Kidney epithelial cell (primary cell): ENCODE measurements at places on chromosomes 3 and 15.

- DNase-seq, result no peak
Observed at GRCh38 chr3:29695643-29696198, 414.9 kb downstream of the RBMS3 start.

- no peak for DNase-seq
Observed at GRCh38 chr3:113259196-113259595, 47.8 kb downstream of the BOC start.

DNA sequence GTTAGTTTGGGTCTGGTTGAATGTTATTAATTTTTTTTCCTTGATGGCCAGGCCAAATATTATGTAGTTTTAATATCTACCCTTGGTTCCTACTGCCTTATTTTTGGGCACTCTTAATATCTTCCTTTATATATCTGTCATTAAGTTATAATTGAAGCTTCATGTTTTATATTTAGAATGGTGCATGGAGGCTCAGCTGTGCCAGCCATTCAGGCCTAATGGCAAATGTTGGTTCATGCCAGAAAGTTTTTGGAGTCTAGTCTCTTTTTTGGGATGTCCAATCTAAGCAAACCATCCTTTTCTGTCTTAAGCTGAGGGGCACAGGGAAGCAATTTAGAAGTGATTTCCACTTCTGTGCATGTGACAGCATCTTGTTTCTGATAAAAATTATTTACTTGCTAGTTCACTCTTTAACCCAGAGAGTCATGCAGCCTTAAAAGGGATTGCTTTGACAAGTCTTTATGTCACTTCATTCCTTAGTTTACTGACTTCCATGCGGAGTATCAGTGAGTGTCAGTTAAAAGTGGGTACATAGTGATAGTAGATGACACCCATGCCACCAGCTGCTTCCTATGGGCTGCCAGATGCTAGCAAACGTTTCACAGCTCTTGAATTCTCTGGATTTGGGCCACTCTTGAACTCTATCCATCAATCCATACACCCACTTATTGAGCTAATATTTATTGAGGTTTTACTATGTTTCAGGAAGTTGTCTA is 33.0 kb downstream of the MITF start:
- no peak for DNase-seq

DNA sequence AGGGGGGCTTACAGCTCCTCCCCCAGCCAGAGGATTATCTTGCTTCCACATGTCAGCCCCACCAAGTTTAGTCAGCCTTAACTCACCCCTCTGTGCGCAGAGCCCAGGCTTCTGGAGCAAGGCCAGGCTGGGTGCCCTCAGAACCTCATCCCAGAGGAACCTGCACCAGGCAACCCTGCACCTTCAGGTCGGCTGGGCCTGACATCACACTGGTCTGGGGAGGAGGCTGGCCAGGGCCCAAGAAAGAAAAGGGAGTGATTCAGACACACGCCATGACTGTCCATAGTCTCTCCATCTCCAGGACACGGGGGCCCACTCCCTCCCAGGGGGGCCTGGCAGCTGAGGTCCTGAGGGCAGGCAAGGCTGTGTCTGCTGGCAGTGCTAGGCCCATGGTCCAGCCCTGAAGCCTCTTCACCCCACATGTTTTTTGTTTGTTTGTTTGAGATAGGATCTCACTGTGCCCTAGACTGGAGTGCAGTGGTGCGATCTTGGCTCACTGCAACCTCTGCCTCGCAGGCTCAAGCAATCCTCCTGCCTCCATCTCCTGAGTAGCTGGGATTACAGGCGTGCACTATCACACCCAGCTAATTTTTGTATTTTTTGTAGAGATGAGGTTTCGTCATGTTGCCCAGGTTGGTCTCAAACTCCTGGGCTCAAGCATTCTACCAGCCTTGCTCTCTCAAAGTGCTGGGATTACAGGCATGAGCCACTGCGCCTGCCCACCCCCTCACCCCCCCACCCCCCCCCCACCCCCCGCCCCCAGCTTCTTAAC is 11.1 kb downstream of the TNK2 start:
- no peak for DNase-seq
